Fibroblast of lung (primary cell): ENCODE measurements at places on chromosomes 4 and X. TPM values are rescaled to one million over a fixed set of nuclear protein-coding genes. Genes with fewer than 3 reads are reported as not detected.
A peak's percentile ranks its signal among the peaks of the same experiment; 100 is the strongest.

PRMT9 gene
- 10.3 and 14.4 TPM in 2 replicates for total RNA-seq

GRCh38 chr4:140710908-140711622, 45.1 kb downstream of the TBC1D9 start:
- no peaks in the 10 kb centered on the region for H3K4me1 ChIP-seq
- no peak overlapping the region for H3K4me3 ChIP-seq
- H3K27me3 ChIP-seq: no peaks in the 10 kb centered on the region
- no peaks in the 10 kb centered on the region for H3K36me3 ChIP-seq

DNA sequence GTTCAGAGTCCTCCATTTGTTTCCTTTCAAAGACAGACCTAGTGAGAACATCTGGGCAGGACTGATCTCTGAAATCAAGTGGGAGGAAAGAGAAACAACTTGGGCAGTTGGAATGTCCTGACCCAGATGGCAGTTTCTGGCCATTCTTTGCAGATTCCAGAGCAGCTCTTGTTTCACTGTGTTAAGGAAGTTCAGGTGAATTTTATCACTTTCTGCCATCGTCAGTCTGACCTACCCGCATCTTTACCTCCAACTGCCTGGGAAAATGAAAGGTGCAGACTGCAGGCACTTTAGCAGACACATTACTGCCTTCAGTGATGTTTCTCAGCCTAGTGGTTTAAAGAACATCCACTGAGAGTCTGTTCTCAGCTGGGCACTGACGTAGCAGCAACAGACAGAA, 216.2 kb downstream of the CEP135 start:
- no peak overlapping the region for H3K4me3 ChIP-seq
- no peaks in the 10 kb centered on the region for H3K4me1 ChIP-seq

TRIM2 gene
- total RNA-seq: 70.4 and 90.8 TPM in 2 replicates

DNA sequence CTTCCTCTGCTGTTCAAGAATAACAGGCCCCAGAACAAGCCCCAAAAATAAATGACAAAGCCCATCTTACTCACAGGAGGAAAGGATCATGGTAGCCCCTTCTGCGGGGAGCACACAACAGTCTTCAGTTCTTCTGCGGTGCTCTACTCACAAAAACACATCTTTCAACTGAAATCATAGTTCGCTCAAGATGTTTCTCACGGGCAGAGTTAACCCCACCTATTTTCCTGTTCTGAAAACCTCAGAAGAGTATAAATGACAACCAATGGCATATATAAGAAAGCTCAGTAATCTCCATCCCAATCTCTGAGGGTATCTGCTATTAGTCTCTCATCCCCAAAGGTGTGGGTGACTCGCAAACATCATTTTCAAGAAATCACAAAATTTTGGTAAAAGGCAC, at the start of gene TXK:
Gene TXK (minus strand): TSS at position 170 of the 400 bp plus-strand sequence. CDS start 80 bp downstream, at position 90.
- H3K4me3 ChIP-seq: no peak within 1 kb of the TSS
- DNase-seq: no peak
- peaks cover 2% of the 10 kb centered on the region for H3K4me1 ChIP-seq
- no peaks in the 10 kb centered on the region for H3K36me3 ChIP-seq
- no peak within 1 kb of the TSS for H3K27ac ChIP-seq

CYTL1 gene
- total RNA-seq: 0.17 TPM in 1 of 2 replicates, not detected in the other

- DNase-seq: no peak
- peaks cover 5% of the 10 kb centered on the region for H3K27me3 ChIP-seq
- H3K4me1 ChIP-seq: no peaks in the 10 kb centered on the region
- H3K36me3 ChIP-seq: no peaks in the 10 kb centered on the region
These were observed 5.4 kb downstream of the TBC1D1 start for GRCh38 chr4:37896206-37896860.

DNA sequence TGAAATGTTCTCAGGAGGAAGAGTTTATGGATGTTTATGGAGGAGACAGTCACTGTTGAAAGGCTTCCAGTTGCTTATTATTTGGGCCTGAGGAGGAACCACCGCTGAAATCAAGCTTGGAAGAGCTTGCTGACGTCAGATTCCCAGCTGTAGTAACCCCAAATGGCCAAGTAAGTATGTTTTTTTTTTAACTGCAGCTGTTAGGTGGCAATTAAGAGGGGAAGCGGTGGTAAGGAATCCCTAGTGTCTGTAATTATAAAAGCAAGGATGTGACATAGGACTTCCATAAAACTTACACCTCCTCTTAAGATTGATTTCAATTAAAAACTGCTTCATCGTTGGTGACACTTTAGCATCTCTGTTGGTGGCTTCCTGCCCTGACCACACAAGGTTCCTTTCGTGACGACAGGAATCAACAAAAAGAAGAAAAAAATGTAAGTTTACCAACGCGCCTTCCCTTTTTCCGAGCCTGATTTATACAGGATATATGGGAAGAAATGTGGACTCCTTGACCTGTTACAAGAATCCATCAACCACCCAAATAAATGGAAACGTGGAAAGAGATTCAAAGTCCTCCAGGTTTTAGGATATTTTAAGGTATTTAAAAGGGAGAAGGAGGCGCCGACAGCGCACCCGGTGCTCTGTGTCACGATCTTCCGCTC, 884 bp downstream of the RELL1 start:
- H3K27me3 ChIP-seq: no peaks in the 10 kb centered on the region
- peak; percentile 85 for DNase-seq
- peak overlapping the region; percentile 90 for H3K27ac ChIP-seq
- H3K4me3 ChIP-seq: peak overlapping the region; percentile 85
- H3K4me1 ChIP-seq: peaks cover 4% of the 10 kb centered on the region

DNA sequence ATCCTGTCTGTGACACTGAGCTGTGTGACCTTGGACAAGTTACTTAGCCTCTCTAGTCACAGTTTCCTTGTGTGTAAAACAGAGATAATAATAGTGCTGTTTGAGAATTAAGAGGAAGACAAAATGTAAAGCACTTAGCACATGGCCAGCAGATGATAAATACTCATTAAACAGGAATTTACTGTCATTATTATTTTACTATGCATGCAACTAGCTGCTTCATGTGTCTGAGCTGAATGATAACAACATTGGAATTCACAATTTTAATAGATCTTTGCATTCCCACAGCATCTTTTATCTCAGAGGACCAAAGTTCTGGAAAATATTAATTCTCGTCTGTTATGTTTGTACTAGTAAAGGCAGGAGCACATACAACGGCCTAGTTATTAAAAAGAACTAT, 79.2 kb upstream of the TET2 start:
- H3K4me3 ChIP-seq: no peak overlapping the region
- DNase-seq: no peak
- no peaks in the 10 kb centered on the region for H3K4me1 ChIP-seq

DNA sequence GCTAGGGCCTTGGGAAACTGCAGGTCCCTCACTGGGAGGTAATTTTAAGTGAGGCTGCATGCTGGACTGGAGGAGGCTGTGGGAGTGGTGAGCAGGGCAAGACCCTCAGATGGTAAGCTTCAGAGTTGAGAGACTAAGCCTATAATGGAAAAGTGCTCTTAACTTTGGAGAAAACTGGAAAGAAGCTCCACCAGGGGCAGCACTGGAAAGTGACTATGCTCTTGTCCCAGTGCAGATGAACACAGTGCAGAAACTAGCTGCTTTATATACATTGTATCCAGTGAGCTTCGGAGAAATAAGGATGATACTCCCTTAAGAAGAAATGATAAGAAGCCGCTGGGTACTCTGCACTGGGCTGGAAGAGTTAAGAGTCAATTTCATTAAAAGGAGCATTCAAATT, 3.2 kb upstream of the MAGEB2 start:
- no peak for DNase-seq
- H3K27me3 ChIP-seq: no peaks in the 10 kb centered on the region
- no peaks in the 10 kb centered on the region for H3K4me1 ChIP-seq

DNA sequence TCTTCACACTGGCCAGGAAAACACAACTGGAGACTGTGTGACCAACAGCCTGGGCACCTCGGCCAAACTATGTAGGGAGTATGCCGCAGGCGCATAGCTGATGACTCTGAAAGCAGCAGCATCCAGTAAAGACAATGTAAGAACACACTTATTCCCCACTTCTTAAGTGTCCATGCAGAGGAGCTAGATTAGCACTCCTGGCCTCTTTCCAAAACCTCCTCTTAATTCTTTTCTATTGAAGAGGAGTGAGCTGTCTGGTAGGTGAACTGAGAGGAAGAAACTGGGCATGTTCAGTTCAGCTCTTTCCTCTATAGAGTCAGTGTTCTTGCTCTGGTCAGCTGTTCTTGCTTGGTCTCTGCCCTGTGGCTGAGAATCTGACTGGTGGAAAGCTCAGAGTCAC, 21.1 kb downstream of the NMU start:
- no peaks in the 10 kb centered on the region for H3K4me1 ChIP-seq
- H3K27ac ChIP-seq: no peak overlapping the region
- DNase-seq: no peak
- no peaks in the 10 kb centered on the region for H3K27me3 ChIP-seq
- H3K4me3 ChIP-seq: no peak overlapping the region

GRCh38 chr4:140863197-140863596, 107.0 kb upstream of the TBC1D9 start:
- H3K27ac ChIP-seq: no peak overlapping the region
- no peak for DNase-seq
- no peaks in the 10 kb centered on the region for H3K36me3 ChIP-seq
- no peaks in the 10 kb centered on the region for H3K27me3 ChIP-seq
- no peak overlapping the region for H3K4me3 ChIP-seq
- H3K4me1 ChIP-seq: no peaks in the 10 kb centered on the region

GRCh38 chr4:48467891-48468290, 15.3 kb upstream of the SLC10A4 start:
- H3K27ac ChIP-seq: no peak overlapping the region
- no peaks in the 10 kb centered on the region for H3K4me1 ChIP-seq
- DNase-seq: no peak
- H3K36me3 ChIP-seq: no peaks in the 10 kb centered on the region
- no peak overlapping the region for H3K4me3 ChIP-seq
- peaks cover 4% of the 10 kb centered on the region for H3K27me3 ChIP-seq

DNA sequence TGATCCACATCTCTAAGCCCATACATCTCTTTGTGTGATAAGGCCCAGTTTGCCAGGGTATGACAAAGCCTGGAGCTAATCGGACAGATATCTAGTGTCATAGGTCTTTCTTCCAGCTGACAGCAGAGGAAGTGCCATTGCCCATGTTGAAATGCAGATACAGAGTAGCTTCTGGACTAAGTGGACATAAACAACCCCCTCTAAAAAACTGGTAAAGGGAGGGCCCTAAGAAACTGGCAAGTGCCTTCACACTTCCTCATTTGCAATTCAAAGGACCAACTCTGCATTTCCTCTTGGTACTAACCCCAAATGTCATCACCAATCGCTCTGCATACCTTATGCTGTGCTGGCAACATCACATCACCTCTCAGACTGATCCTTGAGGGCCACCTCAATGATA, 20.8 kb downstream of the ARHGEF6 start:
- no peaks in the 10 kb centered on the region for H3K27me3 ChIP-seq
- H3K36me3 ChIP-seq: no peaks in the 10 kb centered on the region
- DNase-seq: no peak
- H3K27ac ChIP-seq: no peak overlapping the region

DNA sequence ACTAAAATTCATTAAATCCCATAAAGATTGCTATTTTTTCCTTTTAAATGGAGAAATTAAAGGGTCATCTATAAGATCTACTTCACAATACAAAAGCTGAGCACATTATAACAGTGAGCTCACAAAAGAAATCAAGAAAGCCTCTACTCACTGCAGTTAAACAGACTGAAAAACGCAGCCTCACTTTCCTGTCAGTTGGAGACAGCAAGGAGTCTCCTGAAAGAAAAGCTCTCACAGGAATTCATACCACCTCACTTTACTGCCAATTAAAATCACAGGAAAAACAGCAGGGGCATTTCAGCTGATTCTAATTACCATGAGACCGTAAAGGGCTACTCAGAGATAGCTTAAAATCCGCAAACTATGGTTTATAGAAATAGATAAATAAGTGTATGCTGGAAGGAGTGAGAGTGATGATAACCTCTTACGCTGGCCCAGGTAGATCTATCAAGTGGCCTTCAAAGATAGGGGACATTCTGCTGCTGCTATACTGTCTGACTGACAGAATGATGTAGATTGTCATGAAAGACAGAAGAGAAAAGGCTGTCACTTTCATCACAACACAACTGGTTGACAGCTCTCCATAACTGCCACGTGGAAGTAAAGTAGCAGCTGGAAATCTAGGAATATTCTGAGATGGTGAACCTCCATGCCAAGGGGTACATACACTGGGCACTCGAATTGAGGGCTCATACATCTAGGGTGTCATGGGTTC, 1333.7 kb upstream of the DIAPH2 start:
- no peaks in the 10 kb centered on the region for H3K4me1 ChIP-seq
- H3K4me3 ChIP-seq: no peak overlapping the region
- H3K27ac ChIP-seq: no peak overlapping the region
- DNase-seq: no peak
- no peaks in the 10 kb centered on the region for H3K36me3 ChIP-seq

RBPJ gene
- 203 and 253 TPM in 2 replicates for total RNA-seq

GRCh38 chrX:13101441-13102139, 57.2 kb upstream of the FAM9C start:
- peak; percentile 93 for DNase-seq
- H3K27me3 ChIP-seq: no peaks in the 10 kb centered on the region
- H3K4me1 ChIP-seq: peaks cover 4% of the 10 kb centered on the region
- no peak overlapping the region for H3K27ac ChIP-seq
- H3K4me3 ChIP-seq: no peak overlapping the region

SOX3 gene
- not detected in 2 replicates for total RNA-seq

ARMCX5 gene
- 12.8 and 22.8 TPM in 2 replicates for total RNA-seq

RENBP gene
- total RNA-seq: 5.4 and 8.8 TPM in 2 replicates

GRCh38 chr4:17578482-17578891, 1.5 kb downstream of the LAP3 start:
- H3K4me1 ChIP-seq: peaks cover 2% of the 10 kb centered on the region
- H3K27ac ChIP-seq: peak overlapping the region; percentile 88
- DNase-seq: no peak
- H3K27me3 ChIP-seq: no peaks in the 10 kb centered on the region

GRCh38 chrX:37834937-37835336, 12.4 kb downstream of the DYNLT3 start:
- H3K27me3 ChIP-seq: no peaks in the 10 kb centered on the region
- no peak for DNase-seq
- no peaks in the 10 kb centered on the region for H3K36me3 ChIP-seq
- no peak overlapping the region for H3K27ac ChIP-seq
- no peaks in the 10 kb centered on the region for H3K4me1 ChIP-seq
- H3K4me3 ChIP-seq: no peak overlapping the region

ARSD gene
- 14.1 and 30.7 TPM in 2 replicates for total RNA-seq

MXRA5 gene
- total RNA-seq: 11.0 and 40.3 TPM in 2 replicates

RHOXF1 gene
- not detected in 2 replicates for total RNA-seq

DNA sequence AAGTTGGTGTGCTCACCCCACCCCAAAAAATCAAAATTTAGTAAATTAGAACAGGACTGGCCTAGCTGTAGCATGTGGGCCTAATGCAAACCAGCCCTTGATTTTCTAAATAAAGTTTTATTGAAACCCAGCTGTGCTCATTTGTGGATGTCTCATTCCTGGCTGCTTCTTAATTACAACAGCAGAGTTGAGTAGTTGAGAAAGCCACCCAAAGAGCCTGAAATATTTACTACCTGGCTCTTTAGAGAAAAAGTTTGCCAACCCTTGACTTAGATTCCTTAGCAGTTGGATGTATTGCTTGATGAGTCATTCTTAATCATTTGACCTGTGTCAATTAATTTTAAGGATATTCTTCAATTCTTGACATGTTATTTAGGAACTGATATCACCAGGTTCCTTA, 168.3 kb upstream of the PUDP start:
- H3K27me3 ChIP-seq: no peaks in the 10 kb centered on the region
- H3K4me1 ChIP-seq: peaks cover 2% of the 10 kb centered on the region
- H3K27ac ChIP-seq: no peak overlapping the region
- no peak overlapping the region for H3K4me3 ChIP-seq
- H3K36me3 ChIP-seq: no peaks in the 10 kb centered on the region
